ENCODE measurements at places on chromosomes 6 and 20. TPM values are rescaled to one million over a fixed set of nuclear protein-coding genes. Genes with fewer than 3 reads are reported as not detected.

- no peak for DNase-seq
Measured at GRCh38 chr6:103797738-103798137, 1062.0 kb downstream of the HACE1 start.

DNA sequence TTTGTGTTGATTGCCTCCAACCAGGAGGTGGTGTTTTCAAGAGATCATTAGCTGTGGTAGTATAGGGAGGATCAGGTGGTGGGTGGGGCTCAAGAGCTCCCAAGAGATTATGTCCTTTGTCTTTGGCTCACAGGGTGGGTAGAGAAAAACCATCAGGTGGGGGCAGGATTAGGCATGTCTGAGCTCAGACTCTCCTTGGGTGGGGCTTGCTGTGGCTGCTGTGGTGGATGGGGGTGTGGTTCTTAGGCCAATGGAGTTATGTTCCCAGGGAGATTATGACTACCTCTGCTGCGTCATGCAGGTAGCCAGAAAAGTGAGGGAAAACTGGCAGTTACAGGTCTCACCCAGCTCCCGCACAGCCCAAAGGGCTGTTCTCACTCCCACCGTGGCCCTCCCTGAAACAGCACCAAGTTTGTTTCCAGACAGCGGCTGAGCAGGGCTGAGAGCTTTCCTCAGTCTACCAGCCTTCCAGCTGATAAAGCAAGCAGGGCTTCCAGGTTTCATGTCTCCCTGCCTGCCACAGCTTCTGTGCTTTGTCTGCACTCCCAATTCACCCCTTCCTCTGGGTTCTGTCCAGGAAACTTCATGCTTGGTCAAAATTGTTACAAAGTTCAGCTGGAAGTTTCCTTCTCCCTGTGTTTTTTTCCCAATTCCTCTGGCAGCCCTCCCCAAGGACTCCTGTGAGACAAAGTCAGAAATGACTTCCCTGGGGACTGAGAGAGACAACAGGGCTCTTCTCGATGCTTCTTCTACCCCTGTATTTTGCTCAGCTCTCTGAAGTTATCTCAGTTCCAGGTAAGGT lies 481.1 kb upstream of the MAN1A1 start:
- no peak for DNase-seq

Gene MYCT1
- total RNA-seq, result 9.6 TPM

DNA sequence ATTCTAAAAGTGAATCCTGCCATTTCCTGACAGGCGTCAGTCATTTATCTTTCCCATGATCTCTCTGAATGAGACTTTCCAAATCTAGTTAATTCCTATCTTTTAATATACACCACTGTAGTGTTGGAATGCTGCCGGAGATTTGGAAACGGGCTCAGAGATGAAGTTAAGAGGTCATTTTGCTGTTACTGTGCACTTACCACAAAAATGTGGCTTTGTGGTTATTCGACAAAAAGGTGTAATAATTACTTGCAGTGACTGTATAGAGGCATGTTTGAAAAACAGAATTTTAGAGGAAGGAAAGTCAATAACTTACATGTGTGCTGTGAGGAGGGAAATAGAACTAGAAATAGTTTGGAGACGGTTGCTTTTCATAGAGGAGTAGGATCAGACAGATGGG lies 460.2 kb upstream of the BTBD3 start:
- DNase-seq, result no peak

DNA sequence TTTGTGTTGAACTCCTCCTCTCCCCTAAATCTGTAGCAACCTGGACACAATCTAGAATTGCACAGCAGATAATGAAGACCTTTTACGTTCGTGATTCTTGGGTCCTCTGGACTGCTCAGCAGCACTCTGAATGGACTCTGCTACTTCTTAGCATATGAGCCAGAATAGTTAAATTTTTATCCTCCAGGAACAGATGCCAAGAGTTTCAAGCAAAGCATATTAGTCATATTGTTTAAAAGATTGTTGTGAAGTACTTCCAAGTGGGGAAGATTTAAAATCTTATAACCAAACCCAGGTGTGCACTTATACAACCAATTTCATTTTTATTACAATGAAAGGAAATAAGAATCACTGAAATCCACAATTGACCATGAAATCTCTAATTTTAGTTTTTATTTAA lies 118.9 kb upstream of the EXOC2 start:
- no peak for DNase-seq

Gene RHAG
- not detected for total RNA-seq

- DNase-seq, result no peak
Measured at GRCh38 chr20:46557231-46557956, 6.9 kb upstream of the OCSTAMP start.

Data from cardiac septum (tissue), 1 donor.